ACHN (cell line): ENCODE measurements at places on chromosomes 1 and 21.

- no peak for DNase-seq
Observed at GRCh38 chr1:17674726-17675500, 80.2 kb upstream of the ACTL8 start.

- DNase-seq, result no peak
Observed at GRCh38 chr1:107963601-107964335, 1.2 kb downstream of the VAV3 start.

DNA sequence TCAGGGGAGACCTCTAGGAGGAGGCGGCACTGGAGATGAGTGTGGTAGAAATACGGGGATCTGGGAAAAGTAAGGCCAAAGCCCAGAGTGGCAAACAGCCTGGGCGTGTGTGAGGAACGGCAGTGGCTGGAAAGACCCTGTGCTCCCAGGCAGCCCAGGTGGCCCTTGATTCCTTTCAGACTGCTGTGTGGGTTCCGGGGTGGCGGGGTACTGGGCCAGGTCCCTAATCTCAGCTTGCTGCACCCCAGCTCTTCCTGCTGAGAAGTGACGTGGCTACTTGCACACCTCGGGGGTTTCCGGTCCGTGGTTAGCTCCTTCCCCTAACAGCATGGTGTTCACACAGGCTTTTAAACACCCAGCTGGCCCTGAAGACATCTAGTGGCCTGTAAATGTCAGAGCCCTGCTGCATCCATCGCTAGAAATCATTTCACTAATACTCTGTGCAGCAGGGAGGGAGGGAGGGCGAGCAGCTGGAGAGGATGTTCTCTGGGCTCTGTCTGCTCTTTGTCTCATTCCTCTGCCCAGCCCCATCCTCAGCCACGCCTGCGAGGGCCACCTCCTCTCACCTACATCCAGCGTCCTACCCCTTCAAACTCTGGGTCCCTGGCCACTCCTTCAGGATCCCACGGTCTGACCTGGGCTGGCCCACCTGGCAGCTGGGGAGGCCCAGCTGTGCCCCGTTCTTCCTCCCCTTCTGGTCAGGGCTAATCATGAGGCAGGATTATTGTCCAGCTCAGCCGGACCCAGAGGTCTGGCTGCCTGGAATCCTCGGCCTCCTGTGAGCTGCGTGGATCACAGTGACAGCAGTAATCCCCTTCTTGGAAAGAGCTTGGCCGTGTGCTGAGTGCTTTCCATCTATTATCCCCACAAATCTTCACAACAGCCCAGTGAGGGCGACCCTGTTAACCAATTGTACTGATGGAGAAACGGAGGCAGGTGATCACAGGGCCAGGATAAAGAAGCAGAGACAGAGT is 7.2 kb downstream of the ZDHHC18 start:
- no peak for DNase-seq

DNA sequence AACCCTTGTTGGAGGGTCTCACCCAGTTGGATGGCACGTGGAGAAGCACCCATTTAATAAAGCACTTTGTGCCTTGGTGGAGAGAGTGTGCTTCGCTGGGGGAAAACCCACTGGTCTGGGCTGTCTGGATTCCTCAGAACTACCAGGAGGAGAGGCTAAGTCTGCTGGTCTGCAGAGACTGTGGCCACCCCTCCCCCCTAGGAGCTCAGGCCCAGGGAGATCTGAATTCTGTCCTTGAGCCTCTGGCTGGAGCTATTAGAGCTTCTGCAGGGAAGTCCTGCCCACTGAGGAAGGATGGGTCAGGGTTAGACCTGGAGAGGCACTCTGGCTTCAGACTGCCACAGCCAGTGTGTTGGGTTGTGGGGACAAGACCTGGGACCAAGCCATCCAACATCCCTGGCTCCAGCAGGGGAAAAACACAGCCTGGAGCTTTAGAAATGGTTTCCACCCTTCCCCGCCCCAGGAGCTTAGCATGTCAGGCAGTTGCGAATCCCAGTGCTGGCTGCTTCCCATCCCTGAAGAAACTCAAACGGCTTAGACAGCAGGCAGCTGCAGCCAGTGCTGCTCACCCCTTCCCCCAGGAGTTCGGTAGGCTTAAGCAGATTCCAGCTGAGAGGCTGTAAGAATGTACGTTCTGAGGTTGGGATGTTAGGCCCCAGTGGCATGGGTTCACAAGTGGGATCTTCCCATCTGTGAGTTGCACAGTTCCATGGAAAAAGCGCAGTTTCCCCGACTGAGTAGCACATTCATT is 288.3 kb downstream of the TGFB2 start:
- no peak for DNase-seq

DNA sequence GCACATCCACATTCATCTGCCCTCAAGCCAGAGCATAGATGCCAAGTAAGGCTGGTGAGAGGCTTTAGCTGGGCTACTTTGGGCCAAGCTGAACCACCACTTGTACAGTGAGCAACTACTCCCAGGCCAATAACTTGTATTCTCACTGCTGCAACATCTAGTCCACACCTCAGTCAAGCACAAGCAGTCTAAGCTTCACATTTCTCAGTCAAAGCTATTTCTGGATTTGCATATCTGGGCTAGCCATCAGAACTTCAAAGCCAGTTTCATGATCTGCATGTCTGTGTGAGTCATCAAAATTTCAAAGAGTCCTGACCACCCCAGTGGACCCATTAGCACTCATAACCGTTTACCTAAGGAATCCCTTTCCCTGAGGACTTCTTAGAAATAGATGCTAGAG is 77.7 kb upstream of the DIRAS3 start:
- DNase-seq, result no peak

GRCh38 chr1:207620543-207620893 is 24.4 kb upstream of the CR1L start:
- no peak for DNase-seq

GRCh38 chr1:106458866-106459265 is 597.6 kb upstream of the PRMT6 start:
- DNase-seq, result no peak

DNA sequence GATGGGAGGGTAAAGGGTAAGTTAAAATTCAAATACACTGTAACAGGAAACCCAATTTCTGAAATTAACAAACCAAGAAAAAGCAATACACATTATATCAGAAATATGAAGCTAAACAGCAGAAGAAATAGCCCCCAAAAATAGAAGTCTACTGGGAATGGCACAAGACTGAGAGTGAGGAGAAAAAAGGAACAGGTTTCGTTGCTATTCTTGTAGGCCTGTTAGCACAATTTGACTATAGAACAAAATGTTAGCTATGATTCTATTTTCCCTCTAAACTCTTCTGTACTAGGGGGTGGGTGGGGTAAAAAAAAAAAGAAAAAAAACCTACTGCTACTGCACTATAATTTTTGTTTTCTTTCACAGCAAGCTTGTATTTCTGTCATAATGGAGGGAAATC is 12.5 kb downstream of the RBBP5 start:
- DNase-seq, result no peak

DNA sequence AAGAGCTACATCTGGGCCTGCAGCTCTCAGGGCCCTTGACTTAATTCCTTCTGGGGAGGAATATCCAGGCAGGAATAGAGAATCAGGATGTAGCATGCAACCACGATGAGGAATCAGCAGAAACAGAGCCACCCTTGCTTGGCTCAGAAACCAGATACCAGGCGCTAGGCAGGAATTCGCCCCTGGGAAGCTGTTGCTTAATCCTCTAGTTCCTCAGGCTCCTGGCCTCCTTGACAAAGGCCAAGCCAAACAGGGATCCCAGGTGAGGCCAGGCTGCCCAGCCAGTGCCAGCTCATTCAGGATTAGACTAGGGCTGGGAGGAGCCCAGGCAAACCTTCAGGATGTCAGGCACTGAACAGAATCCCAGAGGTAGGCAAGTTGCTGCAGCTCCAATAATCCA is 48.2 kb upstream of the IRF2BP2 start:
- DNase-seq, result peak; percentile 6

GRCh38 chr1:4673494-4673893 is 19.1 kb downstream of the AJAP1 start:
- DNase-seq, result no peak

DNA sequence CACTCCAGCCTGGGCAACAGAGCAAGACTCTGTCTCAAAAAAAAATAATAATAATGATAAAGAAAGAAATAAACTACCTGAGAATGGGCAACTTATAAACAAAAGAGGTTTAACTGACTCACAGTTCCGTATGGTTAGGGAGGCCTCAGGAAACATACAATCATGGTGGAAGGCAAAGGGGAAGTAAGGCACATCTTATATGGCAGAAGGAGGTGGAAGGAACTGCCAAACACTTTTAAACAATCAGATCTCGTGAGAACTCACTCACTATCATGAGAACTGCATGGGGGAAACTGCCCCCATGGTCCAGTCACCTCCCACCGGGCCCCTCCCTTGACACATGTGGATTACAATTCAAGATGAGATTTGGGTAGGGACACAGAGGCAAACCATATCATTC is 6.3 kb upstream of the EGLN1 start:
- DNase-seq, result no peak

DNA sequence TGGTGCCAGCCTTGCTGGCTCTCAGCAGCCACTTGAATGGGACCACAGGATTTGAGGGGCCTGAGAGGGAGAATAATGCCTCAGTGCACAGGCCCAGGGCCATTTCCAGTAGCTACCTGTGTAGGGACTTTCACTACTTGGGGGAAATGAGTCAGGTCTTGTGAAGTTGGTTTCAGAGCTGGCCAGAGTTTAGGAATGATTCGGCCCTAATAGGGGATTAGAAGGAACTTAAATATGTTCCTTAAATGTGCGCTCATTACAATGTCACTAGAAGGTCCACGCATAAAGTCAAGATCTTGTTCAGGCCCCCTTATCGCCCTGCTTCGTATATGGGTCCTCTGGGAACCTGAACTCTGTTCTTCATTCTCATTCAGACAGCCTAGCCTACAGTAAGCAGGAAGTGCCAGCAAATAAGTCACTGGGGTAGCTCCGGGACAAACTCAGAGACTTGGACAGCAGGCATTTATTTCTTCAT is 5.6 kb upstream of the AKR1A1 start:
- DNase-seq, result no peak

- no peak for DNase-seq
Observed at GRCh38 chr1:19467199-19468187, 17.8 kb downstream of the CAPZB start.

DNA sequence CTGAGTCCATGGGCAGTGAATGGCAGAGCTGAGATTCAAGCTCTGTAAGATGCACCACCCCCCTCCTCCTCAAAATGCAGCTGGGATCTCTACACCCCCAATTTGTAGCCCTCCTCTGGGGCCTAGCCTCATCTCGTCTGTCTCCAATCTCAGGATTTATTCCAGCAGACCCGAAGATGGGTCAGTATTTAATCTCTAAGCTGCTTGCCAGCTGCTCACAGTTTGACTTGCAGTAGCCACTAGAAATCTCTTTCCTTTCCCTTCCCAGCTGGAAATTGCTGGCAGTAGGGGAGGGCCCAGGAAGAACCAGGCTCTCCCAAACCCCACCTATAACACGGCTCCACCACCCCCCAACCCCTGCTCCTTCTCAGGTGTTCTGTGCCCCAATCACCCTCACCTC is 1.5 kb downstream of the LACTBL1 start:
- DNase-seq, result no peak

DNA sequence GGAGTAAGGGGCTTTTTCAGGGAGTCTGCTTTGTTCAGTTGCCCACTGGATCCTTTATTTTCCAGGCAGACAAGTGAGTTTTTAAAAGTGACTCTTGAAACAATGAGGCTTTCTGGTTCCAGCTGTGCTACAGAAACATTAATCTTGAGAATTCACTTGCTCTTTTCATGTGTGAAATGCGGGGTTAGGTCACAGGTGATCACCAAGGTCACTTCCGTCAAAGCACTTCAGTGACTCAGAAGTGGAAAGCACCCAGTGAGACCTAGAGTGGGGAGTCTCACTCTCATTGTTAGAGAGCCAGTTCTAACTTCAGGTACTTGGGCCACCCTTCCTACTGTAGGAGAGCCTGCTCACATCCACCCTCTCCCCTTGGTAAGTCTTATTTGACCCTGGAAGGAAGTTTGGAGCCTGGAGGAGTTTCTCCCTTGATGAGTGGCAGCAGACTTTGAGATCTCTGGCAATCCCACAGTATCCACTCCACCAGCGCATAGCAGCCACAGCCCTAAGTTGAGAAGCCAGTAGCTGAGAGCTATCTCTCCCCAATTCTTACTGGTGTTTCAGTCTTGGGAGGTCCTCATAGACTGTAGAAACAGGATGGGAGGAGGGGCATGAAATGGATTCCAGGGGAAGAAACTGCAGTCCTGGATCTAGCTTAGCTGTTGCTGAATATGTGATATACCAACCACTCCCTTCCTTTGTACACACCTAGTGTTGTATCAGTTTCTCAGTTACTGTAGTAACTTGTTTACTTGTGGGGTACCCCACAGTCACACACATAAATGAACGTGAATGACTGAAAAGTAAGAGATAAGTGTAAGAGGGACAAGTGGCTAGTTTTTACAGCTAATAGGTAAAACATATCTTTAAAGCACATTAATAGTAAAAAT is 3.1 kb downstream of the TACSTD2 start:
- peak; percentile 6 for DNase-seq

DNA sequence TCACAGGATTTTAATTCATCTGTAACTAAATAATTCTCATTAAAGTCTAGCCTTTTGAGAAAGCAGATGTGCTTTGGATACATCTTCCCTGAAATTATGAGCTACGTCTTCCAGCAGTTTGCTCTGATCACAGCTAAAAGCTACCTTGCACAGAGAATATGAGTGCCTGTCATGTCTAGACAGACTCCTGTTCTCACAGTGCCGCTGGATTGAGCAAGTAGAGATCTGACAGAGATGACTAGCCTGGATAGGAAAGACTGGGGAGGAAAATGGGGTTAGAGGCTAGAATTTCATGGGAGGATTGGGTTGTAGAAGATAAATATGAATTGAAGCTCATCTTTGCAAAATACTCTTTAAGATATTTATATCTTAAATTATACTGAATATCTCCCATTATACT is 24.1 kb downstream of the CEPT1 start:
- DNase-seq, result no peak

DNA sequence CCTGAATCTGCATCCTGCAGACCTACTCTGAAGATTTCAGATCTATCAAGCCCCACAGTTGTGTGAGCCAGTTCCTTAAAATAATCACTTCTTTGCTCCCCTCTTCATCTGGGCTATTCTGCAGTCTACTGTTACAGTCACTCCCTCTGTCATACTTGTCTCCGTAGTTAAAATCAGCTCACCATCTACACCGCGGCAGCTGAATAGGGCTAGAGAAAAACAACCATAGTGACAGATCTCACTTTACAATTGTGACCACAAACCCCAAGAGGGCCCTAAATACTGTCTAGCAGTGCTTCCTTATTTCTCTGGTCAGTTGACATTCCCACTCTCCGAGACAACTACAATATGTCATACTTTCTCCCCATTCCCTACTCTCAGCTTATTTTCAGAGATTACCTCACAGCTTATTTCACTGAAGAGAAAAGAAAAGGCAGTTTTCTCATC is 12.9 kb downstream of the DESI2 start:
- DNase-seq, result no peak

GRCh38 chr1:177275736-177276135 is 105.0 kb downstream of the BRINP2 start:
- DNase-seq, result no peak

DNA sequence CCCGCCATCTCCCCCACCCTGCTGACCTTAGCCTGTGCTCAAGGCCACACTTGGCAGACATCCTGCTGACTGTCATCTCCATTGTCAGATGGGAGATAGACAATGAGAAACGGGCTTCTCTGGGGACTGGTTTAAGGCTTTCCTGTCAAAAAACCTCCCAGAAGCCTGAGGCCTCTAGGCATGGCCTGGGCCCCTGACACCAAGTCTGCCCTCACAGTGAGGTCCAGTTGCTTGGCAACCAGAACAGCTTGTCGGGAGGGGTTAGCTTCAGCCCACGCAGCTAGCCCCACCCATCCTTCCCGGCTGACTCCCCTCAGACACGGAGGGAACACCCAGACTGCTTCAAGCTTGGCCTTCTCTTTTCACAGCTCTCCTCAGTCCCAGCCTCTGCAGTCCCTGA is 11.0 kb downstream of the PLEKHA6 start:
- no peak for DNase-seq
